ENCODE measurements at places on chromosomes 16 and 17. TPM values are rescaled to one million over a fixed set of nuclear protein-coding genes. Genes with fewer than 3 reads are reported as not detected.

DNA sequence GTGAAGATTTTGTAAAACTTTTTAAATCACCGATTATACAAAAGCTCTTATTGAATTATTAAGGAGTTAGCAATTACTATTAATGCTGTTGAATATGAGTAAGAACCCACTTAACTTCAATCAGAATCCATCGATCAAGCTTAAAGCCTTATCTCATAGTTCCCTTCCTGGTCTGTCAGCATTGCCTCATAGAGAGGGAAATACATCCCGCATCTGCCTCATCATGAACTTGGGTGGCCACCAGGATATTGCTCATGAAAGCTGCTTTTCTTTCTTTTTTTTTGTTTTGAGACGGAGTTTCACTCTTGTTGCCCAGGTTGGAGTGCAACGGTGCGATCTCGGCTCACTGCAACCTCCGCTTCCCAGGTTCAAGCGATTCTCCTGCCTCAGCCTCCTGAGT, 66.7 kb downstream of the PIGL start:
- H3K4me3 ChIP-seq = no peak overlapping the region
- H3K36me3 ChIP-seq = peaks cover 5% of the 10 kb centered on the region
- no peak for DNase-seq
- H3K4me1 ChIP-seq = peaks cover 12% of the 10 kb centered on the region
- H3K27me3 ChIP-seq = no peaks in the 10 kb centered on the region
- H3K27ac ChIP-seq = no peak overlapping the region

GRCh38 chr16:3904875-3905274, 24.4 kb upstream of the CREBBP start:
- H3K4me3 ChIP-seq = no peak overlapping the region
- DNase-seq = no peak
- no peaks in the 10 kb centered on the region for H3K4me1 ChIP-seq
- no peaks in the 10 kb centered on the region for H3K36me3 ChIP-seq
- H3K27me3 ChIP-seq = no peaks in the 10 kb centered on the region
- H3K27ac ChIP-seq = no peak overlapping the region

DNA sequence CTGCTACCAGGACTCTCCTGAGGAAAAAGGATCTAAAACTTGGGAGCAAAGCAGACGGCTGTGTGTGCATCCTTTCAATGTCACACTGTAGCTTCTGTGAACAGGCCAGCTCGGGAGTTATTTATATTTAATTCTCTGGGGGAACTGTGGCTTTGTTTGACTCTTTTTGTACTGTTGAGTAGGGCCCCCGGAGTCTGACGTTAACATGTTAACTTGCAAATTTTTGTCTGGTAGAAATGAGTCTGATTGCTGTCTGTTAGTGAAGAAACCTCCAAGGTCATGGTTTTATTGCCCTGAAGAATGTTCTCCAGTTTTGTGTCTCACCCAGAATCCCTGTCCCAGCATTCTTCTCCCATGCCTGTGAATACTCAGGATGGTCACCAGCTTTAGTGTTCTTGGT, 14.2 kb upstream of the KCNG4 start:
- no peak for DNase-seq
- no peaks in the 10 kb centered on the region for H3K36me3 ChIP-seq
- H3K4me1 ChIP-seq = no peaks in the 10 kb centered on the region

GPR139 gene
- not detected for total RNA-seq

ITGAL gene
- not detected for total RNA-seq

DNA sequence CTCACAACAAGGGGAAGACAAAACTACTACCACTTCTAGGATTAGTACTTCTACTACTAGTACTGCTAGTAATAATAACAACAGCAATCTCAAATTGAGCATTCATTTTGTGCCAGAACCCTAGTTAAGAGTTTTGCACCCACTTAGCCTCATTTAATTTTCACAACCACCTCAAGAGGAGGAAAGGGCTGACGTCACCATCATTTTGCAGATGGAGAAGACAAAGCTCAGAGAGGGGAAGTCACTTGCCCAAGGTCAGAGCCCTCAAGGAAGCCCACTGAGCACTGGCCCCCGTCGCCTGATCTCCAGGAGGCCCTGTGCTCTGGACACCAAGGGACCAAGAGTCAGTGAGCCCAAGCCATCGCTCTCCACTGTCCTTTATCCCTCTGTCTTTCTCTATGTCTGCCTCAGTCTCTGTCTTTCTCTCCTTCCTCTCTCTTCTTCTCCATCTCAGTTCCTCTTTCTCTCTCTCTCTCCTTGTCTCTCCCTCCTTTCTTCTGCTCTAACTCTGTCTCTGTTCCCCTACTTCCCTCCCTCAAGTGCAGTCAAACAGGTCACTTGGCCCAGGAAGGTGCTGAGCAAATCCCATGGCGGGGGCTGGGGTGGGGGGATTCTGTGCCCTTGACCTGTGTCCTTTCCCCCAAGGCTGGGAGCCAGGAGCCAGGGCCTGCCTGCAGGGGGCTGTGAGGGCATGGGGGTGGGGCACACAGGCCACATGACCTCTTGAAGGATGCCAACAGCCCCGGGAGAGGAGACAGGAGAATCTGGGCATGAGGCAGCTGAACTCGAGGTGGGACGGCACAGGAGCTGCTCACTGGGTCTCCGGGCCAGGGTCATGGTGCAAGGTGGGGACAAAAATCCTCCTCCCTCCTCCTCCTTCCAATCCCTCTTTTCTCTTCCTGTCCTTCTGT, 11.2 kb upstream of the NGFR start:
- peak overlapping the region; percentile 42 for H3K4me3 ChIP-seq
- peaks cover 9% of the 10 kb centered on the region for H3K27me3 ChIP-seq
- no peak overlapping the region for H3K27ac ChIP-seq
- peaks cover 20% of the 10 kb centered on the region for H3K4me1 ChIP-seq

- no peak overlapping the region for H3K27ac ChIP-seq
- H3K4me3 ChIP-seq = no peak overlapping the region
- H3K27me3 ChIP-seq = peaks cover 8% of the 10 kb centered on the region
- peaks cover 20% of the 10 kb centered on the region for H3K4me1 ChIP-seq
Observed at GRCh38 chr17:76378548-76379274, 5.7 kb upstream of the SPHK1 start.

- peaks cover 19% of the 10 kb centered on the region for H3K36me3 ChIP-seq
- peaks cover 15% of the 10 kb centered on the region for H3K27me3 ChIP-seq
- peaks cover 28% of the 10 kb centered on the region for H3K4me1 ChIP-seq
- H3K4me3 ChIP-seq = peak overlapping the region; percentile 86
- H3K27ac ChIP-seq = peak overlapping the region; percentile 93
Observed at GRCh38 chr17:1493291-1493980, 950 bp upstream of the MYO1C start.

- H3K36me3 ChIP-seq = no peaks in the 10 kb centered on the region
- DNase-seq = no peak
- no peak overlapping the region for H3K27ac ChIP-seq
- no peak overlapping the region for H3K4me3 ChIP-seq
- peaks cover 12% of the 10 kb centered on the region for H3K4me1 ChIP-seq
Observed at GRCh38 chr17:35546487-35546886, 9.0 kb upstream of the SLFN12L start.

CDH8 gene
- 6.4 TPM for total RNA-seq

CSH1 gene
- not detected for total RNA-seq

TMEM114 gene
- not detected for total RNA-seq

- H3K36me3 ChIP-seq = peaks cover 24% of the 10 kb centered on the region
- no peak overlapping the region for H3K4me3 ChIP-seq
- H3K27me3 ChIP-seq = peaks cover 16% of the 10 kb centered on the region
- peaks cover 41% of the 10 kb centered on the region for H3K4me1 ChIP-seq
- no peak overlapping the region for H3K27ac ChIP-seq
Observed at GRCh38 chr17:21288571-21289017, 4.1 kb downstream of the MAP2K3 start.

- no peak overlapping the region for H3K4me3 ChIP-seq
- no peak overlapping the region for H3K27ac ChIP-seq
- no peak for DNase-seq
- peaks cover 17% of the 10 kb centered on the region for H3K27me3 ChIP-seq
Observed at GRCh38 chr17:29076722-29077121, 33.8 kb downstream of the PIPOX start.

DNA sequence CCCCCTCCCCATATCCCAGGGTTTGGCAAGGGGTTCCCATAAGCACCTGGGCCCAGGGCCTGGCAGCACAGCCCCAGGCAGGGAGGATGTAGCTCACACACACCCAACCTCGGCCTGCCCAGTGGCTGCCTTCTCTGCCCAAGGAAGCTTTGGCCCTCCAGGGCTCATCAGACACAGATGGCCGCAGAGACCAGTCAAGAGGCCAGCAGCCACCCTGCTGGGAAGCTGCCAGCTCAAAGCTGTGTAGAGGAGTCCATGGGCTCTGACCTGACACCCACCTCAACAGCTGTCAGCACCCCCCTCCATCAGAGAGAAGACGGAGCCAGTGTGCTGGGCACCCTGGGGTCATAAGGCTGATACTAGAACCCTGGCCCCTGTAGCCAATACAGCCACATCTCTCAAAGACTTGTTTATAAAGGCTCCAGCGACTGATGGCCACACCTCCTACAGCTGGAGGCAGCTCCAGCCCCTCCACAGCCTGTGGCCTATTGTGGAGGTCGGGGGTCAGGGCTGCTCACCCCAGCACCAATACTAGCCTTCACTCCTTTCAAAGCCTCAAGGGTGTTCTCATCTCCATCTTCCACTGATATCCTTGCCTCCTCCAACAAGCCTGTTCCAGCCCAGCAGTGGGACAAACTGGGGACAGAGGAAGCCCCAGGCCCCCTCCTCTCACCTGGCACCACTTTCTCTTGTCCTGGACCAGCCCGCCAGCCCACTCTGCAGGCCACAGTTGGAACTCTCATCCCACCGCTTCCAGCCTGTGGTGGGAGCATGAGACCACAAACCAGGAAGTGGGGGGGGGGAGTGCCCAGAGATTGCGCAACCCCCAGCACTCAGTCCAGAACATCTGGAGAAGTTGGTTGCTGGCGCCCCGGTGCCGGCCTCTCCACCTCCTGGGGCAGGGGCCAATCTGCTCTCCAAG, 2.2 kb upstream of the MPG start:
- H3K4me1 ChIP-seq = peaks cover 20% of the 10 kb centered on the region
- H3K27ac ChIP-seq = peak overlapping the region; percentile 75
- peak overlapping the region; percentile 56 for H3K4me3 ChIP-seq

STH gene
- total RNA-seq = not detected

DNA sequence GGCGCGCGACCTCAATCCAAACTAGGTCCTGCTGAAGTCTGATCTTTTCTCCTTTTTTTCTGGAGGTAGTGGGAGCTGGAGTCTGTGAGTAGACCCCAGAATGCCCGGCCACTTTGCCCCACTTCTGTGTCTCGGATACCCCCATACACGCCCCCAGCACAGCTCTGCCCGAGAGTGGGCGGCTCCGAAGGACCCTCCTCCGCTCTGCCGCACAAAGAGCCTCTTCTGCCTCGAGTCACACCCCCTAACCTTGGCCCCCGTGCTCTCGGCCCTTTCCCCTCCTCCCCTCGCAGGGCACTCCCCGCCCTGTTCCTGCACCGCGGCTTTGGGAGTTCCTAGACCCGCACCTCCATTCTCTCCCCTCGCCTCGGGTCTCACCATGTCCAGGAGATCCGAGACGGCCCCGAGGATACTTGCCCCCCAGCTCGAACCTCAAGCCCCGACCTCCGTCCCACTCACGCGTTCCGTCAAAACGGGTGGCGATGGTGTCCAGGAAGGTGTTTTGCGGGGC, 476 bp downstream of the KCNH4 start:
- H3K36me3 ChIP-seq = no peaks in the 10 kb centered on the region
- H3K27ac ChIP-seq = no peak overlapping the region
- H3K27me3 ChIP-seq = peaks cover 20% of the 10 kb centered on the region
- no peak for DNase-seq

OR2C1 gene
- not detected for total RNA-seq

GRCh38 chr16:17529982-17530760, 59.4 kb upstream of the XYLT1 start:
- no peak for DNase-seq
- no peak overlapping the region for H3K4me3 ChIP-seq
- no peak overlapping the region for H3K27ac ChIP-seq
- no peaks in the 10 kb centered on the region for H3K27me3 ChIP-seq

DNA sequence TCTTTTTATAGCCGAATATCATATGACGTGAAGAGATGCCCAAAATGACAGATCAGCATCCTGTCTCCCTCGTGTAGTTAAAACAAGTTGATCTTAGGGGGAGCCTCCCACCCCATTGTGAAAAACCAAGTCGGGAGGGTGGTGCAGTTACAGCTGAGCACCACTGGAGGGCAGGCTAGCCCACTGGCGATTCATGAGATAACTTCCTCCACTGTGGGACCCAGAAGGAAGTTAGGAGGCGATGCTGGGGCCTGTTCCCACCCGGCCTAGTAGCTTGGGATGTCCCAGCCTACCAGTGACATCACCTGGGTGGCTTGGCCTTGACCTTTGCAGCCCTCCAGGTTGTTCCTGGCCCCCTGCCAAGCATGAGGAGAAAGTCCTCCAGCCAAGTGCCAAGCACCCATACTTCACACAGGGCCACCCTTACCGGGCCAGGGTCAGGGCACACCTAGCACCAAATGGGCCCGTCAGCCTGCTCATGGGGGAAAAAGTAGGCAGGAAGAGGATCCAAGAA, 8.1 kb upstream of the CPNE2 start:
- H3K4me1 ChIP-seq = no peaks in the 10 kb centered on the region
- peaks cover 4% of the 10 kb centered on the region for H3K27me3 ChIP-seq
- H3K27ac ChIP-seq = no peak overlapping the region

- no peak overlapping the region for H3K27ac ChIP-seq
- no peak for DNase-seq
- peaks cover 7% of the 10 kb centered on the region for H3K4me1 ChIP-seq
- H3K36me3 ChIP-seq = no peaks in the 10 kb centered on the region
- H3K4me3 ChIP-seq = no peak overlapping the region
Observed at GRCh38 chr16:79131321-79132075, 469.0 kb downstream of the MAF start.

BAIAP3 gene
- 6.5 TPM for total RNA-seq

DNA sequence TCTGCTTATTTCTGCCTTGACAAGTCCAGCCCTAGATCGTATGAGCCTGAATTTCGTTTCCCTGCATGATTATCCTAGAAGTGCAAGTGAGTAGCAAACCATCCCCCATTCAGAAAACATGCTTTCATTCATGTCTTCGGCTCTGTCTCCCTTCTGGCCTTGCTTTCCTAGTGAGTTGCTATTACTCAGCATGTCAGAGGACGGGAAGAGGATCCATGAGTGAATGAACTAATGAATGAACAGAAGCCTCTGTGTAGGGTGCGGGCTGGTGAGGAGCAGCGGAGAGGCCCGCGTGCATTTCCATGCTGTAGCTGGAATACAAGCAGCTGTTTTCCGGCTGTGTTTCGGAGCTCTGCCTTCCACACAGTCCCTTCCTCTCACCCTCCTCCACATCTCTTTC, 155.7 kb upstream of the NOL11 start:
- no peak for DNase-seq
- no peak overlapping the region for H3K27ac ChIP-seq
- peaks cover 10% of the 10 kb centered on the region for H3K4me1 ChIP-seq
- H3K27me3 ChIP-seq = peaks cover 3% of the 10 kb centered on the region
- H3K36me3 ChIP-seq = peaks cover 2% of the 10 kb centered on the region

SLC25A10 gene
- 6.7 TPM for total RNA-seq

Data from endothelial cell (in vitro differentiated cells).